Stimulated activated CD8-positive, alpha-beta memory T cell treated with anti-CD3 and anti-CD28 coated beads, Interleukin-15, amount 100 ng/mL, for 4 hours (primary cell): ENCODE measurements at places on chromosomes 2 and 18.

- DNase-seq, result no peak
These were observed 95.7 kb downstream of the TPGS2 start for GRCh38 chr18:36733150-36733549.

DNA sequence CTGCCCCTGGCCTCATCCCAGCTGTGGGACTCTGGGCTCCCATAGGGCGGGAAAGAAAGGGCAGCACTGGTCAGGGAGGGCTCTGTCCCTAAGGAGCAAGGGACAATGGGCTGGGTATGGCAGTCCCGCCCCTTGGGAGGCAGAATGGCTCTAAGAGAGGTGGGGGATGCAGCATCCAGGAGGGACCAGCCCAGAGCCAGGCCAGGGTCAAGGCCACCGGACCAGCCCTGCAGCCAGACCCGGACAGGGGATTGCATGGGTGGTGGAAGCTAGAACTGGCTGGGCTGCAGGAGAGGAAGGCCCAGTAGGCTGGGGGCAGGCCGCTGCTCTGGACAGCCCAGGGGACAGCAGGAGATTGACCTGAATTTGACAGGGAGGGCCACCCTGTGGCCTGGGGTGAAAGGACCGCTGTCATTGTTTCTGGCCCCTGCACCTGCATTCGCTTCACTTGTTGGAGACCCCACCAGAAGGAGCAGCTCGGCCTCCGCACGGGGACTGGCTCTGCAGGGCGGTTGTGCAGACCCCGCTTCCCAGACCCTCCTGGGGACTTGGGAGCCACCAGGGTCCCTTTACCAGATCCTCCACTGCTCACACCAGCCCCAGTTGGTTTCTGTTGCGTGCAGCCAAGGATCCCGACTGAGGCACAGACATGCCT, 14.6 kb downstream of the RAMP1 start:
- DNase-seq, result no peak

GRCh38 chr2:99336804-99337112, 431 bp upstream of the EIF5B start:
- DNase-seq, result no peak

DNA sequence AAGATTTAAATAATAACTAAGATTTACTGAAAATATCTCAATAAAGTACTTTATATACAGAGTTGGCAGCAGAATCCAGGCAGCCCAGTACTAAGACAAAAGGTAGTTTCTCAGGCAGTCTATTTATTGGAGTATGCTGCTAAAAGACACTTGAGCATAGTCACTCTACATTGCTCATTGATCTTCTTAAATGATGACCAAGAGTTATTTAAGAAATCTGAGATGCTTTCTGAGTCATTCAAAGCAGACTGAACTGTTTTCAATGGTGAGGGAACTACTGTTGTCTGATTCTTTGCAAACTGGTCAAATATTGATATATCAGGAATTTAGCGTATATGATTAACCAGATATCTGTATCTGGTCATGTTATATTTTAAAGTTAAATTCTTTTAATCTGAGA, 133.6 kb downstream of the PHLPP1 start:
- no peak for DNase-seq

DNA sequence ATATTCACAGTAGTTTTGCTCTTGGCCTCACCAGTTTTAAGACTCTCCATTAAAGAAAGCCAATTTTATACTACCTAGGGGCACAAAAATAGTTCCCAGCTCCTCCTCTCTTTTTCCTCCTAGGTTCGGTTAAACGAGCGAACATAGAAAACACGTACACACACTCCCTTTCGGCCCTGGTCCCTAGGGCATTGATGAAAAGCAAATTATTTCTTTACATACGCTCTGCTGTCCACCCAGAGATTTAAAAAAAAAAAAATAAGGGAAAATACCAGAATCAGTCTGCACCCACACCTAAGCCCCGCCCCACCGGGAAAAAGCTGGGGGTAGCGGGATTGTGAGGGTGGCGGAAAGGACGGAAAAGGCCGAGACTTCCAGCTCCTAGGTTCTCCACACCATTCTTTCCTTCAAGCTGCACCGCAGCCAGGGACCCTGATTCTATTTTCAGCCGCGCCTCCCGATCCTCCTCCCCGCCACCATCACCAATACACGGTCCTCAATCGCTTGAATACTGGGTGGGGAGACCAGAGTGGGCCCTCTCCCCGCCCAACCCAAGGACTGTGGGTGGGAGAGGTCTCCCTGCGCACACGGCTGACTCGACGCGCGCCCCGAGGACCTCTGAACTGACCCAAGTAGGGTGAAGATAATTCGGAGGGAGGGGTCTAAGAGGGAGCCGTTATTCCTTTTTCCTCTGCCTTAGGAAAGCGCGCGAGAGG, 769 bp downstream of the ATF2 start:
- no peak for DNase-seq

GRCh38 chr2:155997538-155997937, 335.0 kb downstream of the NR4A2 start:
- no peak for DNase-seq

- DNase-seq, result no peak
These were observed 132.0 kb upstream of the ZSWIM2 start for GRCh38 chr2:186980787-186981550.

DNA sequence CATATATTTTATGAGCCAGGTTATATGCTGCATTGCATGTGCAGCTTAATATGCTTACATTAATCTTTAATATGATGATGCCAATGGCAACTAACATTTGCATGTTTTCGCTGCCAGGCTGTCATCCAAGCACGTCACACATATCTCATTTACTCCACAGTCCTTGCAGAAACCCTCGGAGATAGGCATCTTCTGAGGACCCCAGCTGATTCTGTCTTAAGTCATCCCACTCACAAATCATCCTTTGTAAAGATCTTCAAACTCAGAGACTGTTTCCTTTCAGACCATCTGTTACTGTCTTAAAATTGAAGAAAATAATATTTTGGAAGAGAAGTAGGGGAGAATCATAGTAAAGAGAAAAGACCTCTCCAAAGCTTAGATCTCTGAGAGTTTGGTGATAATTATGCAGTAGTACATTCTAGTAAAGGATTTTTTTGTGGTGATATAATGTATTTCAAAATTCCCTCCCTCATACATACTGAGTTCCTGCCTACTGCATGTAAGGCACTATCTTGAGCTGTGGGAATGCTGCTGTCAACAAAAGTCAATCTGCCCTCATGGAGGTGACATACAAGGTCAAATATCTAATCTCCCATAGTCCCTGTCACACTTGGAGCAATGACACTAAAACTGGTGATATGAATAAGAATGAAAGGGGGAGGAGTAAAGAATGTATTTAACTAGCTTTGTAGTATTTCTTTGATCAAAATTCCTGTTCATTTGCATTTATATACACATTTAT, 11.0 kb downstream of the ITGA4 start:
- no peak for DNase-seq

DNA sequence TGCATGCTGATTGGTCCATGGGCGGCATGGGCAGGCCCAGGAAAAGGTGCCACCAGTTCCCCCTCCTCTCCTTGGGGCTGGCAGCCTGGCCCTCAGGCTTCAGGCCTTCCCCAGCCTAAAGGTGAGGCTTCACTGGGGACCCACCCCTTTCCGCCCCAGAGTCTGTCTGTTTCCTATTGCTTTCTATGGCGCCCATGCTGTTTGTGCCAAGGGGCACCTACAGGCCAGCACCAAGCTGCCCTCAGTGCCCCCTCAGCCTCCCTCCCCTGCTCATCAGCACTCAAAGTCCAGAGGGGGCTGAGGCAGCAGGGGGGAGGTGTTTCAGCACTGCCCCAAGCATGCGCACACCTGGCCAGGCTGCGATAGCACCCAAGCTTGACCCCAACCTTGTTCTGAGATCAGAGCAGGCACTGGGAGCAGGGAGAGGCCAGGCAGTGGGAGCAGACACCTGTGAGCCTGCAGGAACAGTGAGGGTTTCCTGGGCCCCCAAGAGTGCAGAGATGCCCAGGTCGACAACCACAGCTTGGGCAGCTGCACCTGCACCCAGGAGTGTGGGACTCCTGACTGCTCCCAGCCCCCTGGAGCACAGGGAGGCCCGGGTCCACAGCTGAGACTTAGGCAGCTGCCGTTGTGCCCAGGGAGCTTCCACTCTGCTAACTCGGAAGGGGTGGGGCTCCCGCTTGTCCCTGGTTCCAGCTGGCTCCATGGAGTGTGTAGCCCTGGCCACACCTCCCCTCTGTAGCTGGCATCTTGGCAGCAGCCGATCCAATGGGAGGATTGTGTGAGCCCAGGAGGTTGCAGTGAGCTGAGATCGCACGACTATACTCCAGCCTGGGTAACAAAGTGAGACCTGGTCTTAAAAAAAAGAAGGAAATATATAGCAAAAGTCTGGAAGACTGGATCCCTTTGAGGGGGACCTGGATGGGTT, 69.1 kb downstream of the NCAPH start:
- DNase-seq, result no peak
